Umbilical cord (tissue), 2 donors: ENCODE measurements at places on chromosomes 6 and 20. TPM values are rescaled to one million over a fixed set of nuclear protein-coding genes. Genes with fewer than 3 reads are reported as not detected.

GRCh38 chr20:45392733-45393132 lies 14.6 kb upstream of the TP53TG5 start:
- peak; percentile 14 for DNase-seq

TCF21 gene
- total RNA-seq, result 5.1 TPM

DNA sequence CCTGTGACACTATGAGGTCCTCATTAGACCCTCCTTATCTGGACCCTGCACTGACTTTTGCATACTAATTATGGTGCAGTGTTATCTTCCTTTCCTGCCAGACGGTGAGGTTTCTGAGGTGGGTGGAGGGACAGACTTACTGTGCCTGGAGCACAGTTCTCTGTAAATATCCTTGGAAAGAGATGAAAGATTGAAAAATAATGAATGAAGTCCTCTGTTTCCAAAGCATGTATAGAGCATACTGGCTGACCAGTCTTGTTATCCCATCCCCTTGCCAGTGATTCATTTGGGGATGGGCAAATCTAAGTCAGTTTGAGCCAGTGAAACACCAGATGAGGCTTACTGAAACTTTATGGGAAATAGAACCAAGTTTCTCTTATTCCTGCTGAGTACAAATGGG lies 152.6 kb upstream of the HDDC2 start:
- no peak for DNase-seq

- no peak for DNase-seq
Measured at GRCh38 chr20:24895431-24895830, 53.6 kb upstream of the CST7 start.

DNA sequence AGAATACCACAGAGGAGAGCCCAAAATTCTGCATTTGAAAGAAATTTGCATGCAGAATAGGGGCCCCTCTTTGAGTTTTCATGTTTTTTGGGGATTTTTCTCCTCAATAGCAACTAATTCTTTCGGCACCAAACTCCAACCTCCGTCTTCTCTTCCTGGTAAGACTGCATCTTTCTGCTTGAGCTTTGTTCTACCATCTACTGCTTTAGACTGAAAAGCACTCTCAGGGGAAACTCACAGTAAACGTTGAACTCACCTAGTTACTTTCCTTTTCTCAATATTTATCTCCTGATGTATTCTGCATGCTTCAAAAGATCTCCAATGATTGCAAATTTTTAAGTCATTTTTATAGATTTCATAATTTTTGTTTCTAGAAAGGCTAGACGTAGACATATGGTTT lies 36.9 kb upstream of the HLA-DQB1 start:
- DNase-seq, result no peak

GRCh38 chr6:77876300-77876699 lies 223.5 kb downstream of the MEI4 start:
- DNase-seq, result no peak

VGLL2 gene
- total RNA-seq, result not detected

DNA sequence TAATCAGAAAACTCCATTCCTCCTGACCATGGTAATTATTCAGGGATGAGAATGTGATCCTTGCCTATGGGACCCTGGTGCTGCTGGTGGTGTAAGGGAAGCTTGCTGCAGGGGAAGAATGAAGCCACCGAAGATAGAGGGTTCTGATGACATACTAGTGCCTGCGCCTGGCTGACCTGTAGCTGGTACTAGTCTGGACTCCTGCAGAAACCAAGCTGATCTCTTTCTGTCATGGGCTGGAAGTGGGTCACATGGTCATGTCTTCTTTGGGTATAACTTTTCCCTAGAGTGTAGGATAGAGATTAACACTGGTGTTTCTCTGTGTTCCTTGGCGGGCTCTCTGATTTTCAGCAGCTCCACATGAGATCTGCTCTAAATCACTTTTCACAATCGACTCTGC lies 8.6 kb upstream of the SLC4A11 start:
- DNase-seq, result peak; percentile 41

GRCh38 chr20:52251136-52251700 lies 59.6 kb upstream of the ZFP64 start:
- no peak for DNase-seq

KIAA0408 gene
- total RNA-seq, result 2.9 TPM

PXT1 gene
- total RNA-seq, result not detected

GRCh38 chr6:160128125-160128683 lies 6.6 kb downstream of the SLC22A1 start:
- DNase-seq, result no peak

GRCh38 chr20:52312132-52312729 lies 120.7 kb upstream of the ZFP64 start:
- peak; percentile 80 for DNase-seq

- no peak for DNase-seq
Measured at GRCh38 chr6:127859956-127860355, 40.9 kb downstream of the THEMIS start.

SLC29A1 gene
- 11.1 TPM for total RNA-seq

- DNase-seq, result peak; percentile 90
Measured at GRCh38 chr6:42929821-42930360, 611 bp downstream of the CNPY3 start.

GRCh38 chr20:38112261-38112929 lies 52.7 kb downstream of the TGM2 start:
- DNase-seq, result no peak

GRCh38 chr20:63317061-63317460 lies 24.1 kb downstream of the COL20A1 start:
- DNase-seq, result no peak

DNA sequence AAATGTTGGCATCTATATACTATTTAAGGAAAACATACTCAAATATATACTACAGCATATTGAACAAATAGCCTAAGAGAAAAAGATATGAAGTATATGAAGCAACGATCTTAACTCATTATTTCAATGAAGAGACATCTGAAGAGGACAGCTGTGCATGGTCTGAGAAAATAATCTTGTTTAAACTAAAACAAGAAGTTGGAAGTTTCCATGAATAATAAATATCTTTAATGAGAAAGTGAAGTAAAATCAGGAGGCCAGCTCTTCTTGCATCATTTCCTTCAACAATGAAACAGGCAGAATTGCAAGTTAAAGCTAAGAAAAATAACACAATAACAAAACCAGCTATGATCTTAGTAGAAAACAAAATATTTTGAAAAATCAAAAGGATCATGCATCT lies 1265.4 kb upstream of the MAP3K7 start:
- DNase-seq, result no peak

GRCh38 chr6:146944809-146945208 lies 259.4 kb upstream of the STXBP5 start:
- DNase-seq, result no peak

LY6G6D gene
- not detected for total RNA-seq

DNA sequence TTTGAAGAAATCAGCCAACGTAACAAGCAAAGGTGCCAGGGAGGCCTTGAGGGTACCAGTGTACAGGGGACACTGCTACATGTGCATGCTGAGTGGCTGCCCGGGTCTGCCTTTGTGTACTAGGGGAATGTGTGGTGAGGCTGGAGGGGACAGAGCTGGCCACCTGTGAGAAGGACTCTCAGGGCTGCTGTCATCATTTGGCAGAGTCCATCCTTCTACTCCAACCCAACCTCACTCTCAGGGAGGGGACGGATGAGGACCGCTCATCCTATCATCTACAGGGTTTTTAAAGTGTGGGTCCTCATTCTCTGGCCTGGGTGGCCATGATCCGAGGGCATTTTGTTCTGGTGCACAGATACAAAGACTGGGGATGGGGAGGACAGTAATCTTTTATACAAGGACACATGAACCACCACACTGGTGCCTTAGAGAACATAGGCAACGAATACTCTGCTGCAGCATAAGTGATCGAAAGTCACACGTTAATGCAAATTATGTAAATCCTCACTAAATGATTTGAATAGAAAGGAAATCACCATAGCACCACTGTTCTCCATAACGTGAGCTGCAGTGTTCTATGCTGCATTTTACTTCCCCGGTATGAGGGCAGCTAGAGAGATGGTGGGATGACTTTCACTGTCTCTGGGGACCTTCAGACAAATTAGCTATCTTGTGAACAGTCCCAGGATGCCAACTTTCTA lies 181.4 kb downstream of the GMPR start:
- DNase-seq, result no peak

DNA sequence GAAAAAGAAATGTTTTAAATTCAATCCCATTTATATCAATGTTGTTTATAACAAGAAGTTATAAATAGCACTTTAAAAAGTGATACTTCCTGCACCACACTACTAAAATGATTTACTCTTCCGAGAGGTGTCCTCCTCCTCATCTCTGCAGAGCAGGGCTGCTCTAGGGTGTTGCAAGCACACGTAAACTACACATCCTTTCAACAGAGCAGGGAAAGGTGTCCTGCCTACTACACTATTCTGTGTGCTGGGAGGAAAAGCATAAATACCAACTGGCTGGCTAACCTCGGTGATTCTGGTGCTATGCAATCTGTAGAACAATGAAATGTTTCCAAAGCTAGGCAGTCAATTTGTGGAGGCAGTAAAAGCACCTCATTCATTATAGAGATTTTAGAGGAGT lies 89.5 kb upstream of the MAP7 start:
- no peak for DNase-seq

OPRL1 gene
- total RNA-seq, result 2.9 TPM
